ENCODE measurements at places on chromosomes 12 and 14. TPM values are rescaled to one million over a fixed set of nuclear protein-coding genes. Genes with fewer than 3 reads are reported as not detected.

ABCD2 gene
- total RNA-seq = 11.2 TPM

GPRC5D gene
- not detected for total RNA-seq

FBXO21 gene
- 17.2 TPM for total RNA-seq

SMARCD1 gene
- total RNA-seq = 111 TPM

SRRM4 gene
- total RNA-seq = not detected

Data from activated T-cell treated with anti-CD3 and anti-CD28 coated beads, Interleukin-2, amount 50 U/mL, for 72 hours (primary cell).